ENCODE measurements at places on chromosomes 2 and 18.

DNA sequence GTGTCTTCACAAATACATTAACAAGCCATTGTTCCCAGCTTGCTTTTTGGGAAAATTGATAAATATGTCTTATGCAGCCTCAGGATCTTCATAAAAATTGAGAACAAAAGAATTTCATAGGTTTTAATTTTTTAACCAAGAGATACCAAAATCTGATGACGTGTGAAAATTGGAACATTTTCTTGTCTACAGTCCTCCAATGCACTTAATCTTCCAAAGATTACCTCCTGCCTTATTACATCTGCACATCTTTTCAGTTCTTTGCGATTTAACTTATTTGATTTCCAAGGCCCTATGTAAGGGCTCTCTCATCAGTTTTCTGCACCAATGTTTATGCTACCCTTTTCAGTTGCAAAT is 3.1 kb downstream of the MRPL35 start:
- no peak for DNase-seq

DNA sequence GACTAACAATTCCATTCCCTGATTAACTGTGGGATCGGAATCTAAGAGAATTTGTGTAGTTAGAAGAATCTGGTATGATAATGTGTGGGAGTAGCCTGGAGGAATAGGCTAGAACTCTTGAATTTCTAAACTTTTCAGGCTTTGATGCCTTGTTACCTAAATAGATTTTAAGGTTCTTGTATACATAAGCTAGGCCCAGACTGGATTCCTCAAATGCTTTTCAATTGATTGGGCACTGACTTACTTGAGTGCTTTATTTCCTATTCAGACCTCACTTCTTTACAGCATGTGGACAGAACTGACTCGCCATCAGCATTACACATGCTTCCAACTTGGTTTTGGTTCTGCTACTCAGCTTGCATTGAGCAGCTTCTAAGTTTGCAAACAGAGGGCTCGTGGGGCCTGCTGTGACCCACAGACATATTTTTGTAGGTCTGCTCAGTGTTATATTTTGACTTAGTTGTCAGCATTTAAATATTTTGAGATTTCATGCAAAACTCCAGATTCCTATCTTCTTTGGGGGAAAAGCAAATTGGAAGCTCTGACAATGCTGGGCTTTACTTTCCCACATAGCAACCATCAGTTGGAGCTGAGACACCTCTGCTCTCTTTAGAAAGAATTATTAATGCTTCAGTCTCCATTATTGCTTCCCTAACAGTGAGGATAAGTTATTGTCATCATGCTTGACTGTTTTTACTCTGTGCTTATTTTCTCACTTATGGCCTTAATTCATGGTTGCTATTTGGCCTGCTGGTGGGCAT is 5.7 kb downstream of the PARD3B start:
- DNase-seq = peak; percentile 86

GRCh38 chr2:64972876-64973275 is 16.3 kb upstream of the SLC1A4 start:
- DNase-seq = no peak

GRCh38 chr2:121595012-121595891 is 54.0 kb downstream of the CLASP1 start:
- no peak for DNase-seq

DNA sequence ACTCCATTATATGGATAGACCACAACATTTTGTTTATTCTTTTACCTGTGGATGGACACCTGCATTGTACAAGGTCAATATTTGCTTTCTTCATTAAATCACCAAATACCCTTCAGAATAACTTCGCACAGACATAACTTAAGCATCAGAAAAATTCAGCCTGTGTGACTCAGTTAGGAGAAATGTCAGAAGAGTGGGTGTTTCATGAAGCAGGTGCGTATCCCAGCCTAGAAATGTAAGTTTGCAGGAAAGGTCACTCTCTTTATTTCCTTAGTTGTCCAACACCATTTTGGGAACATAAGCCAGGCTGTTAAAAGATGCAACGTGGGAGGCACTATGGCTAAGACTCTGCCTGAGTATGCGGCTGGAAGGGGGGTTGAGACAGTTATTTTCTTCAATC is 48.6 kb upstream of the FHL2 start:
- no peak for DNase-seq

DNA sequence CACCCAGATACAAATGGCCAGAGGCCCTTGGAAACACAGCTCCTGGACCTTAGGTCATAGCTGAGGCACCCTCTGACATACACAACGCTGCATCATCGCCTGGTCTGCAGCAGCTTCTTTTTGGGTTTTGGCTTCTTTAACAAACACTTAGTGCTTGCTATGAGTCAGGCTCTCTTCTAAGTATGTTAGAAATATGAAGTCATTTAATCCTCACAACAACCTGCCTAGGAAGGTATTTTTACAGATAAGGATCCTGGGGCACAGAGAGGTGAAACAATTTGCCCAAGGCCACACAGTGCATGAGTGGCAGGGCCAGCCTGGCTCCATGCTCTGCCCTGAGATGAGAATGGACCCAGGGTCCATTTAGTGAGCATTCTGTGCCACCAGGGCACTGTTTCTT is 96.6 kb downstream of the TMEM17 start:
- DNase-seq = peak; percentile 13

- DNase-seq = no peak
Observed at GRCh38 chr2:239946562-239946863, 78.6 kb downstream of the NDUFA10 start.

- peak; percentile 50 for DNase-seq
Observed at GRCh38 chr2:15069149-15069548, 436.6 kb downstream of the LRATD1 start.

DNA sequence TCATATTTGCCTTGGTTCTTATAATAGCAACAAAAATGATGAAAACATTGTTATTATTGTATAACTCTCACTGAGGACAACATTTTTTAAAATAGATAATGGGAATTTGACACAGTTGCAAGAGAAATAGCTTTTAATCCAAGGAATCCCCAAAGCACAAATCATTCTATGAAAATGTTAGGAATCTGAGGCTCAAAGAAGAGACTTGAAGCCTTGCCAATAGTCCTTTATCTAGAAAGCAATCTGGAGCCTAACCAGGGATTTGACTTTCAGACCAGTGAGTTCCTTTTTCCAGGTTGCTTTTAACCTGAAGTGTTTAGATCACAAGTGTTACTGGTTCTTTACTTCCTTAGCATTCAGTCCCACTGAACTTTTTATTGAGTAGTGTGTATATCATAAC is 574.5 kb upstream of the ZEB2 start:
- DNase-seq = peak; percentile 51

DNA sequence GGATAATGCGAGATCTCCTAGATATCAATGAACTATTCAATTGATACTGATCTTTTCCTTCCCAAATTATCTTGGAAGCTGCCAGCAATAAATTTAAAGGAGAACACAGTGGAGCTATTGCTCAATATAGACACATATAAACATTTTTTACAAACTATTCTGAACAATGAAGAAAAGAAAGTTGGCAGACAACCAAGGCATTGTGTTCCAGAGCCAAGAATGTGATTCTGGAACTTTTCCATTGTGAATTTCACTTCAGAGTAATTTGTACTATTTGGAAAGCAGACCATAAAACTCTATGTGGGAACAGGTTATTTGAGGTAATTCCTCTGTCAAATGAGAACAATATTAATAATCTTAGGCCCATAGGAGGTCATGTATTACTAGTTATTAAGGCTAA is 588.2 kb downstream of the IRS1 start:
- peak; percentile 94 for DNase-seq

GRCh38 chr2:222869252-222869560 is 8.4 kb downstream of the ACSL3 start:
- no peak for DNase-seq

DNA sequence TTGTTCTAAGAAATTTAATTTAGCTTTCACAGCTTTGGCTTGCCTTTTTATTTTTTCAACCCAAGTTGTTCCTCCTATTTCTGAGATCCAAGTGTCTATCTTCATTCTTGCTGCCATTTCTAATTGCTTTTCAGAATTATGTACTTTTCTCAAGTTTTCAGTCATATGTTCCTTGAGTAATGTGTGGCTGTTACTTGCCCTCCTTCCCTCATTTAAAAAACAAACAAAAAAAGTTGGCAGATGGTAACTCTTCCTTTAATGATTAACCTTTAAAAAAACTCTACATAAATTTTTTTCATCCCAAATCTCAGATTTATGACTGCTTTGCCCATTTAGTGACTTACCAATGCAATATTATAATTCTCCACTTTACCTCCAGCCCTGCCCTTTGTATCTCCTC is 131.3 kb downstream of the GALNT3 start:
- DNase-seq = no peak

DNA sequence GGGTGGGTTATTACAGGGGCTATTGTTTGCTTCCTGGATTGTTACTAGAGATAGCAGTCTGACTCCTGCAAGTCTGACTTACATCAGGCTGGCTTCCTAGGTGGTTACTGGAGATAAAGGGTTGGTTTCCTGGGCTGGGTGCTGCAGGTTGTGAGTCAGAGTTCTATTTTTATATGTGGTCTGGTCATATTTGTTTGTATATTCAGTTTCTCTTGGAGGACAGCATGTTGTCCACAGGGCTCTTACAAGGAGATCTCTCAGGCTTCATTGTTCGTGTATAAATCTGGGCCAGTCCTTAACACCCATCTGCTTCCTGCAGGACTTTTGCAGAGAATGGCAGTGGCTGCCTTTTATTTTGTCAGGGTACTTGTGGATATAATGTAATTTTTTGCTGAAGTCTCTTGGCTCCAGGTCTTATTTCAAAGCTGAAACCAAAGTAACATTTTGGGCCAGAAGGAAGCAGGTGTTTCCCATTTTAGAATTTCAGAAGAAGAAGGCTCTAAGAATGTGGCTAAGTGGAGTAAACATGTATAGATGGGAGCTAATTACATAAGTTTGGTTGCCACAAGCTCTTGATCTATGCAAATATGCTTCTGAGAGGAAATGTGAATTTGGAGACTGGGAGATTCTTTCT is 65.9 kb upstream of the SLC16A14 start:
- peak; percentile 42 for DNase-seq

GRCh38 chr18:59123588-59124369 is 15.9 kb upstream of the SEC11C start:
- peak; percentile 74 for DNase-seq
